ENCODE measurements at places on chromosomes 12 and 14. TPM values are rescaled to one million over a fixed set of nuclear protein-coding genes. Genes with fewer than 3 reads are reported as not detected.

Gene ATG2B
- total RNA-seq, result 18.6 TPM

Gene NELL2
- total RNA-seq, result not detected

Gene PLD4
- total RNA-seq, result not detected

Gene GLIPR1L2
- 0.19 TPM for total RNA-seq

Gene PSEN1
- total RNA-seq, result 61.9 TPM

Gene PTPRO
- 3.1 TPM for total RNA-seq

Gene AQP5
- not detected for total RNA-seq

Gene GALNT8
- total RNA-seq, result under 0.01 TPM

Gene CCDC177
- under 0.01 TPM for total RNA-seq

Gene YLPM1
- total RNA-seq, result 20.5 TPM

Gene C14orf39
- not detected for total RNA-seq

Gene GARIN6
- not detected for total RNA-seq

Gene EIF2S3B
- 0.85 TPM for total RNA-seq

Gene BICD1
- total RNA-seq, result 12.8 TPM

Gene OR6C2
- not detected for total RNA-seq

Gene CCDC184
- total RNA-seq, result 0.96 TPM

Gene OTUB2
- total RNA-seq, result 2.0 TPM

Gene FOXN4
- total RNA-seq, result not detected

Gene JPH4
- not detected for total RNA-seq

Gene POTEM
- not detected for total RNA-seq

Gene LRP1-AS
- total RNA-seq, result not detected

Gene SERPINA9
- 0.28 TPM for total RNA-seq

Gene FOXG1
- under 0.01 TPM for total RNA-seq

Gene FAM186B
- 0.28 TPM for total RNA-seq

All from regular cardiac myocyte (primary cell).